Left renal pelvis (tissue), 4 donors: ENCODE measurements at places on chromosomes 6 and 20.

GRCh38 chr20:57043091-57043490 is 223.3 kb downstream of the BMP7 start:
- no peak for DNase-seq

DNA sequence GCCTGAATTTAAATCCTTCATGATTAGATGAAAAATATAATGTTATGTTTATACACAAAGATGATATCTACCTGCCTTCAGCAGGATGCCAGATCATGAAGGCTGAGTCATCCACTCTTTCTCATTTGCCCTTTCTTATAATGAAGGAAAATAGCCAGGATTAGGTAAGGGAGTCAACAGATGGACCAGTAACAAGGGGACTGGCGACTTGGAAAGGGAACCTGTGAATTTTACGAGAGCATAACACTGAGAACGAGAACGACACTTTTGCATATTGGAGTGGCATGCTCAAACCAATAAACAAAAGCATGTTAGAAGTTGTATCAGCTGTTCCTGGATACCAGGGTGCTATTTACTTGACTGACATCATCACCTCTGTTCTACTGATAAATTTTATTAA is 154.0 kb downstream of the LAMP5 start:
- DNase-seq = no peak

GRCh38 chr6:158213925-158214674 is 46.0 kb downstream of the GTF2H5 start:
- DNase-seq = no peak

- no peak for DNase-seq
Measured at GRCh38 chr6:113329942-113330635, 527.1 kb upstream of the MARCKS start.

GRCh38 chr20:1595333-1595732 is 24.5 kb downstream of the SIRPB1 start:
- no peak for DNase-seq

GRCh38 chr20:37291724-37292126 is 2.3 kb downstream of the MANBAL start:
- no peak for DNase-seq

DNA sequence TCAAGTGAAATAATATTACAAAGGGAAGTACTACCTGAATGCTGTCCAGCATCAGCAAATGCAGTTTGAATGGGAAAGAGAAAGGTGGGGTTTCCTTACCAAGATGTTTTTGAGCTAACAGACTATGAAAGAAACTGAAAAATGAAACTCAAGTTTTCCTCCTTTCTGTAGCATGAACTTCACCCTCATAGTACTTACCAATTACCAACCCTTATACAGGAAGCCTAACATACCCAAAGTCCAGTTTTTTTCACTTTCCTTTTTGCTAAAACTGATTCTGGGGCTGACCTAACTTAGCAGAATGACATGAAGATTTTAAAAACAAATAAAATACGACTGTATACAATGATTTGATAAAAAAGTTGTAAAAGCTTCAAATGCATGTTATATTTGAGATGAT is 5.2 kb downstream of the ZNFX1 start:
- DNase-seq = no peak

- no peak for DNase-seq
Measured at GRCh38 chr6:143695969-143696663, 18.4 kb downstream of the PHACTR2 start.

- no peak for DNase-seq
Measured at GRCh38 chr6:125950293-125950692, 6.3 kb upstream of the HINT3 start.

DNA sequence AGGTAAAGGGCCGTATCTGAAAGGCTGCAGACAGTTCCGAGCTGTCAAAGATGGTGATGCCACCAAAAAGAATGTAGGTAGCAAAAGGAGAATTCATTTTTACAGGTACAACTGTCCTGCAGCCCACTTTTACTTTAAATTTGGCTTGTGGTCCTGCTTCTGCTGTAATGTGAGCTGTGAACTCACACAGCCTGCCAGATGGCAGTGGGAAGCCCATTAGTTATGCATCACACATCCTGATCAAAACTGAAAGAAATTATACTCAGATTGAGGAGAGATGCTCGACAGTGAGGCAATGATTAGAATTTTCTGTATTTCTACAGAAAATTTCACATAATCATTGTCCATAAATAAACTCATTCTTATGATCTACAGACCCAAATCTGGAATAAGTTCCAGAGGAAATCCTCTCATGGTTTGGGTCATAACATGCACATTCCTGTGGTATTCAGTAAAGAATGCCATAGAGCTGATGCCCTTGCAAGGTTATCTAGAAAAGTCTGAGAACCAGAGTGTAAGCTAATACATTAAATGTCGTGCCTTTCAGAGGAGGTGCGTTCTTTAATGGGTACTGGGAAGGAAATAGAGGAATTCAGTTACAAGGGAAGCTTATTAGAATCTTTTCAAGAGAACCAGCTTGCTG is 23.9 kb upstream of the E2F3 start:
- DNase-seq = no peak
